Ecto neural progenitor cell (in vitro differentiated cells): ENCODE measurements at places on chromosomes 6 and 20.

- peak; percentile 50 for DNase-seq
Observed at GRCh38 chr6:52361414-52361944, 472 bp upstream of the PAQR8 start.

DNA sequence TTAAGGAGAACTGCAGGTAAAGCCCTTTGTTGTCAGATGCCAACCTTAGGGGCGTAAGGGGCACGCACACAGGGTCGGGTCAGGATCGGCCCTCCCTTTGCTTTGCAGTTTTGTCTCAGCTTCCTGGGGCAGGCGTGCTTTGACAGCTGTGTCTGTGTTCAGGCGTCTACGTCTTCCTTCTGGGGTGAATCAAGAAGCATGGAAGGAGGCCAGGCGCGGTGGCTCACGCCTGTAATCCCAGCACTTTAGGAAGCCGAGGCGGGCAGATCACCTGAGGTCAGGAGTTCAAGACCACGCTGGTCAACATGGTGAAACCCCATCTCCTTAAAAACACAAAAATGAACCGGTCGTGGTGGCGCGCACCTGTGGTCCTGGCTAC lies 1.3 kb downstream of the ZGPAT start:
- DNase-seq: no peak

DNA sequence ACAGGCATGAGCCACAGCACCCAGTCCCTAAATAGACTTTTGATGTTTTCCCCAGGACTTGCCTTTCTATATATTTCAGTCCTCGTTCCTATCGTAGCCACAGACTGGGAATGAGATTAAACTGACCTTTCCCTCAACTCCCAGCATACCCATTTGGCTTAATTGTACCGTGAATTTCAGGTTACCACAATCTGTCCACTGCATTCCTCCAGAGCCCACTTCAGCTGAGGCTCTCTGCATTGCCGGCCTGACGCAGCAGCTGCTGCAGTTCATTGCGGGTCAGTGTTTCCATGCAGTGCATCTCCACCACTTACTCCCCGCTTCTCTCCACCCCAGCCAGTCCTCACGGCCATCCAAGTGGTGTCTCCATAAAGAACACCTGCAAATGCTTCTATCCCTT lies 103.1 kb upstream of the RIN2 start:
- no peak for DNase-seq

GRCh38 chr6:24960991-24961475 lies 25.3 kb upstream of the RIPOR2 start:
- DNase-seq: no peak

DNA sequence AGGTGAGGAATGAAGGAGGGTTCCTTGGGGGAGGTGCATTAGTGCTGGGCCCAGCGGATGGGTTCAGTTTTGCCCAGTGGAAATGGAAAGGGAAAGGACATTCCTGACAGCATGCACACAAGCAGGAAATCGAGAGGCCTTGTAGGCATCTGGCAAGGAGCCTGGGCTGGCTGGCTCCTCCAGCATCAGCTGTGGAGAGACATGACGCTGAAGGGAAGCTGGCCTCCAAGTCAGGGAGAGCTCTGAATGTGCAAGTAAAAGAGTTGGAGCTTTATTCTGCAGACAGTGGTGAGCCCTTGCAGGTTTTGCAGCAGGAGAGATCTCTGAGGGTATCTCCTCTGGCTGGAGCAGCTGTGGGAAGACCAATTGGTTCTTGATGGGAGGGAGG lies 154.3 kb downstream of the MRPL14 start:
- DNase-seq: no peak

GRCh38 chr20:63733579-63734081 lies 2.8 kb upstream of the LIME1 start:
- no peak for DNase-seq

GRCh38 chr6:7269816-7270215 lies 43.2 kb downstream of the SSR1 start:
- DNase-seq: no peak

- DNase-seq: peak; percentile 54
Observed at GRCh38 chr6:152983637-152984512, 1.0 kb upstream of the FBXO5 start.

DNA sequence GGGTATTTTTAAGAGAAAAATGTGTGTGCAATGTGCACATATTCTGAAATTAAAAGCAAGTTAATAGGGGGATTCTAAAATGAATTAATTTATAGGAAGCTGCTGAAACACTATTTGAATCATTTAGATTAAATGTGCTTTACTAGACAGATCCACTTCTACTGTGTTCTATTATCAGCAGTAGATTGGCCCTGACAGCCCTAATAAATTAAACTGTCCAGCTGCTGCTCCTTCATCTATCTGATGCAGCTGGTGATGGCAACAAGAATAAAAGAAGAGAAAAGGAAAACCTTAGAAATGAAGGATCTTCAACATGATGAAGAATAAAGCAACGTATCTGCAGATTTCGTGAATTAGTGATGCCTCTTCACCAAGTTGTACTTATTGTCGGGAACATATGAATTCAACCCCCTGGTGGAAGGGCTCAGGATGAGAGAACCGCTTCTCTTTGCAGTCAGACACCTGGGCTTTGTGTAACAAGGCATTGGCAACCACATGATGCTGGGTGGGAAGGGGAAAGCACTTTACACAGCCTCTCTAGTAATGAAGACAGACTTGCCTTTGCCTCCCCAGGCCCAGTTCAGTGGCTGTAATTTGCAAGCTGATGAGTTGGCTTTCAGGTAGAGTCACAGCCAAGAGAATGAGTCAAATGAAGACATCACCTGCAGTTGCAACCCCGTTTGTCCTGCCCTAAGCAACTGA lies 94.4 kb downstream of the LAMP5 start:
- DNase-seq: no peak

- no peak for DNase-seq
Observed at GRCh38 chr20:55478724-55479450, 526.4 kb downstream of the CBLN4 start.

DNA sequence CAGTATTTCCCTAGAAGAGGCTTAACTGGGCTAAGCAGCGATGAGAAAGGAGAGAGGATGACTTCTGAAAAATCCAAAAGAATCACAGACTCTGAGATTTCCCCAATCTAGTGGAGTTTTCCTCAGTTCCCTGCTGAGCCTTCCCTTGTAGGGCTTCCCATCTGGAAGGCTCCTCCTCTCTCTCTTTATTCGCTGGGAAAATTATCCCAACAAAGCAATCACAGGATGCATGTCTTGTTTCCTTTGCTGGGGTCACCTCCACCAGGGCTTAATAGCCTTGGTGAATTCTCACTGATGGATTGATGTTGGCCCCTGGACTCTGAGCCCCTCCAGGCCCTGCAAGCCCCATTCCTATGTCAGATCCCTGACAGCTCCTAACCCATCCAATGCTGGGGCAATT lies 69.8 kb upstream of the MAFB start:
- no peak for DNase-seq

DNA sequence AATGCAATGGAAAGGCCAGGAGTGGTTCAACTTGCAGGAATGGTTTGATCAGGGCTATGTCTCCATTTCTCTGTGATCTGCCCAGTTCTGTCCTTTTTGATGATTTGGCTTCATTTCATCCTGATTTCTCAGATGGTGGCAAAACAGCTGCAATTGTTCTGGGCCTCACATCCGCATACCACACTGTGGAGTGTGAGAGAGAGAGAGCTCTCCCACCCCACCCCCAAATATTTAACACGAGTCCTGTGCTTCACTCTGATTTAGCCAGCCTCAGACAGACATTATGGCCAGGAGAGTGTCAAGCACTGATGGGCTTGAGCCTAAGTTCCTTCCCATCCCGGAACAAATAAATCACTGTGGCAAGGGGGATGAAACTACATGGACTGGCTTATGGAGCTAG lies 284.6 kb downstream of the CDC5L start:
- no peak for DNase-seq

DNA sequence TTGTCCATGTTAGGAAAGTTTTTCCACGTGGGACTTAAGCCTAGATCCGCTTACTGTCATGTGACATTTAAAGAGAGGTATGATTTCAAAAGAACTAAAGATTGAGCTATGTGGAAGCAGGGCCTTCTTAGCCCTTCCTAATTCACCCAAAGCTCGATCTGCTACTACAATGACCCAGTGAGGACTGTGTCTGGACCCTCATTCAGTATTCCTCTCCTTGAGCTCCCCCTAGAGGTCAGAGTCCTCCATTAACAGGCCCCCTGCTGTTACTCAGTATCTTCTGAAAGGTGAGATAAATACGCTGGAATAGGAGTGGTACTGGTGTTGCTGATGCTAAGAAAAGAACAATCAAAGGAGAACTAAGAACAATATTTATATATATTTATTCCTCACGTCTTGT lies 414.0 kb downstream of the GJA1 start:
- peak; percentile 64 for DNase-seq

DNA sequence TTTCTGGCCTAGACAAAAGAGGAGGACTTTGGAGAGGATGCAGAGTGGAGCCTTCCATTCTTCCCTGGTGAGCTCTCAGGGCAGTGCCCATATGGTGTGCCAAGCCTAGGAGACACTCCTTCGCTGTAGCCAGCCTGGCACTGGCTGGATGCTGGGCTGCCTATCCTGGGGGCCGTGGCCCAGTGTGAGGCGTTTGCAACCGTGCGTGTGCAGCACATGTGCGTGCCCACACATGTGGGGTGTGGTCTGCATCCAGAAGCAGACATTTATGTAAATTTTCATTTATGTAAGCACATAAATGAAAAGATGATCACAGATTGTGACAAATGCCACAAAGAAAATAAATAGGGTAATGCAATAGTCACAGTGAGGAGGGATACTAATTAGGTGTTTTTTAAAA lies 35.8 kb upstream of the ZNF831 start:
- no peak for DNase-seq

GRCh38 chr6:1390946-1391799 lies 1.8 kb downstream of the FOXF2 start:
- DNase-seq: peak; percentile 59

DNA sequence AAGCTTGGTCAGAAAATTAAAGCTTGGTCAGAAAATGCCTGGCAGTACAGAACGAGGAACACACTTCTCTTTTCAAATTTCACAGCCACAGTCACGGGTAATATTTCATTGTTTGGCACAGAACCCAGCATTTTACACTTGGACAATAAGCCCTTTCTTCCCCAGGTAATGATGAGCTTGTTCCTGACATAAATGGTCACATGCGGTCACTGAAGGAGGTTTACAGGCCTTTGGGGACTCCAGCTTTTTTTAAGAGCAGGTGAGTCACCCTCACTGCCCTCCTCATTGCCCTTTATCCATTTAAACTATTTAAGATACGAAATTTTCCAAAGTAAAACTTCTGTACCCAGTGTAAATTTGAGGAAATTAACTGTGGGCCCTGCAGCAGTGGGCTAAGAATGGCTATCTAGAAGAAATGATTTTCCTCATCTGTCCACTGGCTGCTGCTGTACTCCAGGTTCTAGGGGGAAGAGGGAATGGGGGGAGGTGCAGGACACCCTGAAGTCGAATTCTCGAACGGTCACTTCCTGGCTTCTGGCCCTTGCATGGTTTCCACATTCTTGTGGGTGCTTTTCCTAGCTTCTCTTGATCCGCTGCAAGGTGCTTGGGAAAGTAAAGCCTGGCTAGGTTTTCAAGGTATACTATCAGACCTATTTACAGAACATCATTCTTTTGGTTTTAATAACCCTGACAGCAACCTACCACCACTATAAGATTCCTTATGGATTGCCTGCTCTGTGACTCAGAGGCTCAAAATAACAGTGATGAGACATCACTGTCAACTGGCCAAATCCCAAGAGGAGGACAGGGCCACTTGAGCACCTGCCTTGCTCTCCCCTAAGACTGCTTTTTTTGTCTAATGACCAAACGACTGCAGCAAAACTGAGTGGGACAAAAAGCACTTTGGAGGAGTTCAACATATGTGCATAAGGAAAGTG lies 75.8 kb downstream of the PREP start:
- no peak for DNase-seq

- DNase-seq: no peak
Observed at GRCh38 chr6:19342616-19343015, 494.6 kb upstream of the ID4 start.

DNA sequence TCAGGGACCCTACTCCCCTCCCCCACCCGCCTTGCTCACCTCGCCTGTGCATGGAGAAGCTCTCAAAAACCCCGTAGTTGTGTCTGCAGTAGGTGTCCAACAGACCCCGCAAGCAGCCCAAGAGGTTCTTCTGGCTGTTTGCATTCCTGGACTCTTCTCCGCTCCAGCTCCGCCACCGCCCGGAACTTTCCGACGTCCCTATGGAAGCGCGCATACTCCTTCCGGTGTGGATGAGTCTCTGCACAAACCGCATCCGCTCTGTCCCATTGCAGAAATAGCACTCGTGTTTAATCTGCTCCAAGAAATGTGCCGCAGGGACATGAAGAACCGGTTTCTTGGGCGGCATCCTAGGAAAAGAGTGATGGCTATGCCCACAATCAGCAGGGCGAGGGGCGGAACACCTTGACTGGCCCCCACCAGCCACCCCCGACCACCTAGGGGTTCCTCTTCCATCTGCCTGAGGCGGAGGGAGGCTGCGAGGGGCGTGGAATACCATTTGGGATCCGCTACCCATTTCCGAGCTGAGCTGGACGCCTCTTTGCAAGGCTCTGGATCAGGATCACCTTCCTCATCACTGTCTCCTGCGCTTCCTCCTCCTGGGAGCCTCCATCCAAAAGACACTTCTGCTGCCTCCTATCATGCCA lies 20.2 kb downstream of the HLA-DRA start:
- DNase-seq: no peak

- no peak for DNase-seq
Observed at GRCh38 chr20:53786445-53787267, 193.0 kb upstream of the ZNF217 start.

GRCh38 chr6:152085451-152085921 lies 278.0 kb downstream of the ESR1 start:
- DNase-seq: no peak

- DNase-seq: no peak
Observed at GRCh38 chr20:21090111-21090618, 16.0 kb downstream of the LINC00237 start.

DNA sequence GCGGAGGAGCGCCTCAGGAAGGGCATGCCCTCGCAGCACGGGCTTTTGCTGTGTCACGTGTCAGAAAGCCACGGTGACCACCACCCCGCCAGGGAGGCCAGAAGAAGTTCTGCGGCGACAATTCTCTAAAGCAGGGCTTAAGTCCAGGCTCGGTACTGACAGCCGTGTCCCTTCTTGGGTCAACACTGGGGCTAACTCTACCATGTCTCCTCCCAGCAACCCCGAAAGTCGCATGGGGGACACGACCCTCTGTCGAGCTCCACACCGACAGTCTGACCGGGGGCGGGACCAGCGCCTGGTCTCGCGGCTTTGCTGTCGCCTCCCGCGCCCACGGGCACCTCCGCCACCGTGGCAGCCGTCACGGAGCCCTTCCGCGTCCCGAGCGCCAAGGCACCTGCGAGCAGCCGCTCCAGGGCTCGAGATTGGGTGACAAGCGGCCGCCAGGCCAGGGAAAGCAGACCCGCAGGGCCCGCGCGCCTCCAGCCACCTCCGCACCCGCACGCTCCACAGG lies 534 bp downstream of the NANP start:
- peak; percentile 58 for DNase-seq

- DNase-seq: no peak
Observed at GRCh38 chr20:53306192-53306805, 287.3 kb downstream of the ZNF217 start.

DNA sequence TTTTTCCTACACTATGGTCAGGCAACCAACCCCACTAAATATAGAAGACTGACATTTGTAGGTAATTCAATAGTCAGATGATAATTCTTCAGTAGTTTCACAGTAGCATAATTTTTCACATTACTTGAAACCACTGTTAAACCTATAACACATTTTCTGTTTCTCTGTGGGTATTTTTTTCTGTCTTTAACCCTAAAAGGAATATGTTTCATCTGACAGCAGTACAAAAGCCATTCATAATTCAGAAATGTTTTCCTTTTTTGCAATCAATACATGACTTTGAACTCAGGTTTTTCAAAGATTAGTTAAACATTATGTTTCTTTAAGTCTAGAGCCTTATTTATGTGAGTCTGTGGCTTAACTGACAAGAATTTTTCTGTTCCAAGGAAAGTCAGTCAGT lies 128.6 kb upstream of the RUNX2 start:
- no peak for DNase-seq
